ENCODE measurements at places on chromosomes 5 and 9.

GRCh38 chr9:80954521-80954920 is 734.8 kb downstream of the TLE1 start:
- no peak for DNase-seq

DNA sequence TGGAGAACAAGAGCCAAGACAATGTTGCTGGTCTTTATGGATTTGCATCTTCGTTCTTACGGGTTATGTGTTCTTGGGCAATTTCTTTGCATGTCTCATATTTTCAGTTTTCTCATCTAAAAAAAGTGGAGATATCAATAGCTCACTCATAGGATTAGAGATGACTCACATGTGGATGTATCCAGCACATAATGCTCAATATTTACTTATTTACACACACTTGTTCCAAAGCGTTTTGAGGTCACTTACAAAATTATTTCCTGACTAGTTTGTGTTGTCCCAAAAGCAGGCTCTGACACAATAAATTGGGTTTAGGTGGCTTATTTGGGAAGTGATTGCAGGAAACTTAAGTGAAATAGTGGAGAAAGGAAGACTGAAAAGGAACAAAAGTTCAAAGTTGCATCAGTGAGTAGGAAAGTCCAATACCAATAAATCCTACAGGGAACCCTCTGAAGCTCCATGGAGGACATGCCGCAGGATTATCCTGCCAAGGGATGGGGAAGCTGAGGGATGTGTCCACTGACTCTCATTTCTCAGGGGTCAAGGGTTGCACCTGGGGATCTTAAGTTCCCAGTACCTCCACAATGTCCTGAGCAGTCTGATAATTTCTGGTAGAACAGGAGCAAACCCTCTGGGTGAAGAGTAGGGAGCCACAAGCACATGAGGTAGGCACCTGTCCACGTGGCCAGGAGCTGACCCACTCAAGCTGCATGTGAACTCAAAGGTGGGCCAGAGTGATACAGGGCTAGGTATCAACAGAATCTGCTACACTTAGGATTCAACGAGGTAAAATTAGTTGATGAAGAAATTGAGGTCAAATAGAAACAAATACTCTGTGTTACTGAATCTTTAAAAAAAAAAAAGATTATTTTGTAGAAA is 37.4 kb upstream of the SLC44A1 start:
- DNase-seq: no peak

DNA sequence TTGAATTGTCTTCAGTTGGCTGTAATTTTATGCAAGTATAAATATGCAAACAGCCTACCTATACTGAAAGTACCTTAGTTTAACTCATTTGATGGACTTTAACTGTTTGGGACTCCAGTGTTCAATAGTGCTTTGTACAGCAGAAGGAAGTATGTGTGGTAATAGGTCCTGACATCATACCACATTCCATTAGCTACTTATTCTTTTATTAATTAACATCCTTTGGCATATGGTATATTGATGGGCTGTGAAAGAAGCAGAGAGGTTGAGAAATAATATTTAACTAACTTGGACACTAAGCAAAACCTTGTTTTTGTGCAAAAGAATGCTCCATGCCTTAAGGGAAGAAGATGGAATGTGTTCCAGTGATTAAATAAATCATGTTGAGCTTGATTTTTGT is 97.6 kb upstream of the SEMA6A start:
- DNase-seq: no peak

GRCh38 chr9:15529566-15530324 is 19.0 kb upstream of the PSIP1 start:
- no peak for DNase-seq

GRCh38 chr9:5947912-5948311 is 57.2 kb downstream of the MLANA start:
- no peak for DNase-seq
